ENCODE measurements at places on chromosomes 12 and 14.

DNA sequence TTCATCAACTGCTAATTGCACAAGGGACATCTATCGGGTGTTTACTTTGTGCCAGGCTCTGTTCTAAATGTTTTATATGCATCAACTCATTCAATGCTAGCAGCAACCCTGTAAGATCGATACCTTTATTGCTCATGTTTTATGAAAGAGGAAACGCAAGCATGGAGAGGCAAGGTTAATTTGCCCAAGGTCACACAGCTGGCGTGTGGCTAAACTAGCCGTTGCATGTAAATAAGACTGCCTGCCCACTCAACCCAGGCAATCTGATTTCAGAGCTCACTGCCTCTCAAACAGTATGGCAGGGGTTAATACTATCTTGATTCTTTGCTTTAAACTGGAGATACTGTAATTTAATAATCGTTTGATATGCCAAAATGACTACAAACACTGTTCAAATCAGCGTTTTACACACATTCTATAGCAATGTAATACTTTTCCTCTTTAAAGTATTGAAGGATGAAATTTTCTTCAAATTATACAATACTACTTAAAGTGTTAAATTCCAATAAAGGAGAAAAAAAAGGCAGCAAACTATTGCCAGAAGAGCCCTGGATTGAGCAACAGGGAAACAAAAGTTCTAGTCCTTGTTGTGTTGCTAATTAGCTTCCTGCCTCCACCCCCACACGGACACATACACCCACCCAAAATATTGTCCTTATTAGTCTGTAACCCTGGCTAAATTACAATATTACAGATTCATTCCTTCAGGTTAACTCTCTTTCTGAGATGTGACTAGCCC, 39.1 kb upstream of the DHRS7 start:
- no peak for DNase-seq

DNA sequence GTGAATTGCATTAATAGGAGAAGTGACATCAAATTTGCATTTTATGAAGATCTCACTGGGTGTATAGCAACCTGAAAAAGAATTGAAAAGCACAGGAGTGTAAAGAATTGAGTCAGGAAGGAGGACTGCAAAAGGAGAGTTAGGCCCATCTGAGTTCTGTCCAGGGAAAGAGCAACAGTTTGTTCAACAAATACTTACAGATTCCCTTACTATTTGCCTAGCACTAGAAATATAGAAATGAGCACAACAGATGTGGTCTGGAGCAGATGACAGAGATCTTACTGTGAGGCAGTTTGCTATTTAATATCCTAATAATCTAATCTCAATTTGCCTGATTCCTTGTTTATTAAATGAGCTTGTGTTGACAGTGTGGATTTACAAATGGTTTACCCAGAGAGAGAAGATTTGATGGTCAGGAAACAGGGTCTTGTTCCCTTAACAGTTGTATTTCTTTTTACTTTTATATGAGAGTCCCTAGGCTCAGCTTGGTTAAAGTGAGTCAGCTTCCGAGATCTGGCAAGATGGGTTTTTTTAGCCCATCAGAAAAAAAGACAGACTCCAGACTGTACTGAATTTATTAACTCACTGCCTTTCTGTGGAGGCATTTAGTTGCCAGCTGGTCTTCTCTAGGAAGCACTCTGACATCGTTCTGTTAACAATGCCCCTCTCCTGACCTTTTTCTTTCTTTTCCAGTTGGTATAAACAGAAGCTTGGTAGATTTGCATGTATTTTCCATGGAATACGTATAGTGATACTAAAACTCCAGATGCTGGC, 229.7 kb downstream of the TTC6 start:
- no peak for DNase-seq

- no peak for DNase-seq
Observed at GRCh38 chr12:118633071-118633470, 256.7 kb downstream of the SUDS3 start.

DNA sequence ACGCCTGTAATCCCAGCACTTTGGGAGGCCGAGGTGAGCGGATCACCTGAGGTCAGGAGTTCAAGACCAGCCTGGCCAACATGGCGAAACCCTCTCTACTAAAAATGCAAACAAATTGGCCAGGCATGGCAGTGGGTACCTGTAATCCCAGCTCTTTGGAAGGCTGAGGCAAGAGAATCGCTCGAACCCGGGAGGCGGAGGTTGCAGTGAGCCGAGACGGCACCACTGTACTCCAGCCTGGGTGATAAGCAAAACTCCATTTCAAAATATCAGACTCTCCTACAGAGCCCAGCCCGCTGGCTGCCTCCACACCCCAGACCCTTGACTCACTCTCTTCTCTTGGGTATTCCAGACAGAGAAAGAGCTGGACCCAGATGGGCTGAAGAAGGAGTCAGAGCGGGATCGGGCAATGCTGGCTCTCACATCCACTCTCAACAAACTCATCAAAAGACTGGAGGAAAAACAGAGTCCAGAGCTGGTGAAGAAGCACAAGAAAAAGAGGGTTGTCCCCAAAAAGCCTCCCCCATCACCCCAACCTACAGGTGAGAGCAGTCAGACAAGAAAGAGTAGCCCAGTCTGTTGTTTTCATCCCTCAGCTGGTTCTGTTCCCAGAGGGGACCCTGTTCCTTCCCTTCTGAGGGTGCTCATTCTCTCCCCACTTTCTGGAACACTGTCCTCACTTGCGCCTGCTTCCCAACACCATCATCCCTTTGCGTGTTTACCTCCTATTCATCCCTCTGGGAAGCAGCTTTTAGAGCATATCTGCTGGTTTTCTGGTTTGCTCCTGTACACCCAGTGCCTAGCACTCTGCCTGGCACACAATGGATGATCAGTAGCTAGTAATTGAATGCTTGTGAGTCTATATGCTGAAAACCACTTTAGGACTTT, 19.7 kb downstream of the AGAP2 start:
- no peak for DNase-seq

- no peak for DNase-seq
Observed at GRCh38 chr12:105256011-105256410, 20.0 kb upstream of the APPL2 start.

- peak; percentile 55 for DNase-seq
Observed at GRCh38 chr12:110689281-110690126, 589 bp upstream of the HVCN1 start.

- no peak for DNase-seq
Observed at GRCh38 chr12:67539946-67540345, 108.6 kb upstream of the DYRK2 start.

DNA sequence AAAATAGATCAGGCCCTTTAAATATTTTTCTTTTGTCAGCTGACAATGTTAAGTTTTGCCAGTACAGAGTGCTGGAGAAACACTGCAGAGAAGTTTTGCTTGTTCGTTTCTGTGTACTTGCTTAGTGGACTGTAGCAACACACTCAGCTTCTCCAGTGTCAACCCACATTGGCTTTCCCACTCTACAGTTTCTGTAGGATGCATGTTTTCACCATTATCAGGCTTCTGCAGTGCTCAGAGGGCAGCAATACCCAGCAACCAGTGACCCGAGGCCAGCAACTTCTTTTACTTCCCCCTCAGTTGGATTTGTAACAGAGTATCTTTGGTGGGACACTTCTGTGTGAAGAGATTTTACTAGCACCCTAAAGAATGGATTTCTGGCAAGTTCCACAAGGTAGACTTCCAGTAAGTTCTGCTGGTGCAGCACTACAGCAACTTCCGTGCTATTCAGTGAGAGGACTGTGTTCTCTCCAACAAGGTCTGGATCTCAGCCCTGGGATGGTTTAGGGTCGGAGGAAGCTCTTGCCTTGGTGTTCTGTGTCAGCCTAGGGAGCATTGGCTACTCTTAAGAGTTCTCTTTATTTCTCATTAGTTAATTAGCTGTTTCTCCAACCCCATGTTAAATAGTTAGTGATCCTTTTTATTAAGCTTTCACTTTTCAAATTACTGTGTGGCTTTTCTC, 70.4 kb downstream of the FUT8 start:
- no peak for DNase-seq

GRCh38 chr12:58907391-58907790, 12.9 kb downstream of the LRIG3 start:
- no peak for DNase-seq

DNA sequence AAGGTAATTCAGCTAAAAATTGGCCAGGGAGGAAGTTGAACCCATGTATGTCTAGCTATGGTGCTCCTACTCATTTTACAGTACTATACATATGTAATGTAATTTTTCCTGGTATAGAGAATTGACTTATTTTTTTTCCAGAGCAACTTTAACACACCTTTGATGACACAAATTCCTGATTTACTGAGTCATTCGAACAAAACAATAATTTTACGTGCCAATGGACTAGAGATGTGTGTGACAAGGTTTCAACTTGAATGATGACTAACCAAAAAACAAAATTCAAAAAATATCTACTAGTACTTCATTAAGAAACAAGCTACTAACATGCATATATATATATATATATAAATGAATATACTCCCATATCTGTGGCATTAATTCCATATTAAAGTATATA, 180.5 kb downstream of the KITLG start:
- no peak for DNase-seq

DNA sequence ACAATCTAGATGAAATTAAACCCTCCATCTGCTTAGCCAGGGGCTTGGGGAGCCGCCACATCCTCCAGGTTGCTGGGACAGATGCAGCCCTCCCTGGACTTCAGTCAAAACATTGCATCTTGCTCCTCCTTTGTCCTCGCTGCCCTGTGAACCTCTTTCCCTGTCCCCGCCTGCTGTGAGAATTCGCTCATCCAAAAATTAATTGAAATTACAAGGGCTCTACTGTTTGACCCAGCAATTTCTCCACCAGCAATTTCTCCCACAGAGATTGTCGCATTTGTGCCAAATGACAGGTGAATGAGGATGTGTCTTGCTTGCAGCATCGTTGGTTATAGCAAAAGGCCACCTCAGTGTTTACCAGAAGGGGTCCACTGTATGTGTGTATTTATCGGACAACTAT, 5.0 kb upstream of the POP5 start:
- DNase-seq: no peak

DNA sequence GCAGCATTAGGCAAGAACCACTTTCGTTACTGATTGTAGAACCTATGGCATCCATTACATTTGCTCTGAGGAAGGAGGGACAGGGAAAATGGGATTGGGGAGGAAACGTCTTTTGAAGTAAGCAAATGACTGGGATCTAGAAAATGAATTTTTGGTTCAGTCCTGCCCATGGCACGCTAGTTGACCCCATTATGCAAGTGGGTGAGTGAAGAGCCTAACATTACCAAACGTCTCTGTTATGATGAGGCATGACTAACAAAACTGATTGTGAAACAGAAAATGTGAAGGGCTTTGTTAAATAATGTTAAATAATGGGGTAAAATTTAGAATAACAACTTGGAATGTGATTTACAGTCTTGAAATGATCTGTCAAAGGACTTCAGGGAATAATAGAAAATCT, 38.9 kb downstream of the CPSF2 start:
- no peak for DNase-seq

GRCh38 chr12:65025136-65025535, 96.0 kb downstream of the WIF1 start:
- DNase-seq: no peak

DNA sequence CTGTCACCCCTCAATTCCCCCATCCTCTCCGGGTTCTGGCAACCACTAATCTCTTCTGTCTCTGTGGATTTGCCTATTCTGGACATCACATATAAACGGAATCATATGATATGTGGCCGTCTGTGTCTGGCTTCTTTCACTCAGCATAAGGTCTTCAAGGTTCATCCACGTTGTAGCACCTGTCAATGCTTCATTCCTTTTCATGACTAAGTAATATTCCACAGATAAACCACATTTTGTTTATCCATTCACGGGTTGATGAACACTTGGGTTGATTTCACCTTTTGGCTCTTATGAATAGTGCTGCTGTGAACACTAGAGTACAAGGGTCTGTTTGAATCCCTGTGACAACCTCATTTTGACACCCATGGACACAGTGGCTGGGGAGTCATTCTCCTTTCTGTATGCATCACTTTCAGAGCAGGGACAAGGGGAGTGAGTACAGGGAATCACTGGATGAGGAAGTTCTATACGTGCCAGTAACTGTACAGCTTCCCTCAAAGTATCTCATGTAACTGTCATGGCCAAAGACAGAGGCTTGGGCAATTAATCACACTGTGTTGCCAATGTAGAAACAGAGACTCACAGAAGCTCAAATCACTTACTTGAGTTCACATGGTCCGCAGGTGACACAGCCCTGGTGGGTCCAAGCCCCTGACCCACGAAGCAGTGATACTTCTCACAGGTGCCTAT, 10.9 kb upstream of the TESC start:
- no peak for DNase-seq

GRCh38 chr14:89912667-89913211, 41.8 kb downstream of the EFCAB11 start:
- DNase-seq: no peak

DNA sequence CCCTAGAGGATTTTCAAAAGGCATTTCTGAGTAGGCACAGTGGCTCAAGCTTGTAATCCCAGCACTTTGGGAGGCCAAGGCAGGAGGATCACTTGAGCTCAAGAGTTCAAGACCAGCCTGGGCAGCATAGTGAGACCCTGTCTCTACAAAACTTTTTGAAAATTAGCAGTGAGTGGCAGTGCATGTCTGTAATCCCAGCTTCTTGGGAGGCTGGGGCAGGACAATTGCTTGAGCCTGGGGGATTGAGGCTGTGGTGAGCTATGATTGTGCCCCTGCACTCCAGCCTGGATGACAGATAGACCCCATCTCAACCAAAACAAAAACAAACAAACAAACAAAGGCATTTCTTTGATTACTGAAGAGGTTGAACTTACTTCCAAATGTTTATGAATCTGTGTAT, 201.4 kb downstream of the KIF26A start:
- no peak for DNase-seq

- DNase-seq: no peak
Observed at GRCh38 chr12:18254081-18254480, 7.2 kb upstream of the PIK3C2G start.

GRCh38 chr12:116184763-116185162, 92.7 kb downstream of the MED13L start:
- DNase-seq: peak; percentile 19

GRCh38 chr12:123238961-123239360, 5.7 kb downstream of the MTRFR start:
- no peak for DNase-seq

GRCh38 chr12:87756721-87757120, 272.5 kb downstream of the C12orf50 start:
- DNase-seq: no peak

DNA sequence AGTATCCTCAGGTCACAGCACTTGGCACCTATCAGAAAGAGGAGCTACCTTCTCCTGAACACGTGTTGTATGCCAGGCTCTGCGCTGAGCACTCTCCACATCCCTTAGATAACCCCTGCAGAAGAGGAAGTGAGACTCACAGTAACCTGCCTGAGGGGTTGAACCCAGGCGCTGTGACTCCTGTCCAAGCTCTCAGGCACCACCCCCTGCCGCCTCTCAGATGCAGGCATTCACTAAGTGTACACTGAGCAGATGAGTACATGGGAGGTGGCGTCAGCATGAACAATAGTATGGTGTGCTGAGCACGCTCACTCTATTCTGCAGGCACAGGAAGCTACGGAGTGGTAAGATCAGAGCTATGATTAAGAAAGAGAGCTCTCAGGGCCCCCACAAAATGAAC, 21.0 kb upstream of the RIC8B start:
- DNase-seq: peak; percentile 70

- peak; percentile 66 for DNase-seq
Observed at GRCh38 chr14:21229821-21230220, 39.4 kb downstream of the HNRNPC start.

GRCh38 chr14:90424075-90424474, 27.2 kb downstream of the CALM1 start:
- no peak for DNase-seq

- DNase-seq: no peak
Observed at GRCh38 chr14:31142455-31143087, 65.0 kb downstream of the HECTD1 start.

Data from CD4-positive, alpha-beta T cell treated with Interleukin-2 at 100 ng/mL for 4 hours (primary cell).